GM23338 (cell line): ENCODE measurements at places on chromosomes 5 and 9.

DNA sequence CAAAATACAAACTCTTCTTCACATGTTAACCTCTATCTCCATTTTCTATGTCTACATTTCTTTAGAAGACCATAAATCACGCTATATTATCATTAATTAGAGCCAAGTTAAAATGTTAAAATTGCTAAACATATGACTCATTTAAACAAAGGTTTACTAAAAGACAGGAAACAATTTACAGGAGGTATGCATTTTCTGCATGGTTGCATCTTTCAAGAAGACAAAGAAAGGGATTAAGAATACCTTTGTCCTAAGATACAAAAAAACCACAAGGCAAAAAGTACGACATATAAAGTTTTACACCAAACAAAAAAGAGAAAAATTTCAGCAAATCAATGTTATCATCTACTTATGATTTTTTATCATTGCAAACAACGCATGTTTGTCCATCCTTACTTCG lies 324.4 kb downstream of the PDE4D start:
- DNase-seq = no peak

- DNase-seq = no peak
Measured at GRCh38 chr9:17795744-17796143, 216.9 kb downstream of the SH3GL2 start.

GRCh38 chr5:179319741-179320281 lies 25.4 kb downstream of the ADAMTS2 start:
- no peak for DNase-seq

DNA sequence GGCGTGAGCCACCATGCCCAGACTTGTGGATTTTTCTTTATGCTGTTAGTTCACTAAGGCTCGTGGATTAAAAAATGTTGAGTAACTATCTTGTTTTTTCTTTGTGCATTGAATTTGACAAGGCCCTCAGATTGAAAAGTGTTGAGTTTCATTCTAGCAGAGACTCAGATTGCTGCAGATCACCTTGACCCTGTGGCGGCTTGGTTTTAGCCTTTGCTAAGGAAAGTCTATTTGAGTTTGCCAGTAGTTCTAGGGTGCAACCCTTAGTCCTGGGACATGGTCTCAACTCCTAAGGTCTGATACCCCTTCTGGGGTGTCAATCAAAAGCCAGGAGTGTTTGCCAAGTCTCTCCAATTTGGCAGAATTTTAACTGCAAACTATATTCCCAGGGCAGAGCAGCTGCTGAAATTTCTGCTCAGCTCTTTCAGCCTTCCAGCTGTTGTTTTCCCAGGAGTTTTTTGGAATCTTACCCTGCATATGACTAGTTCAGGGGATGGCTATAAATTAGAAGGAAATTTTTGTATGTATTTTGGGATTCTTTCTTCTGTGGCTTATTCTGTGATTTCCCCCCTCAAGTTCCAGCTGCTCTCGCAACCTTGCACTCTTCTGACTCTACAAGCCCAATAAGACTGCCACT lies 84.3 kb upstream of the HAND1 start:
- no peak for DNase-seq

DNA sequence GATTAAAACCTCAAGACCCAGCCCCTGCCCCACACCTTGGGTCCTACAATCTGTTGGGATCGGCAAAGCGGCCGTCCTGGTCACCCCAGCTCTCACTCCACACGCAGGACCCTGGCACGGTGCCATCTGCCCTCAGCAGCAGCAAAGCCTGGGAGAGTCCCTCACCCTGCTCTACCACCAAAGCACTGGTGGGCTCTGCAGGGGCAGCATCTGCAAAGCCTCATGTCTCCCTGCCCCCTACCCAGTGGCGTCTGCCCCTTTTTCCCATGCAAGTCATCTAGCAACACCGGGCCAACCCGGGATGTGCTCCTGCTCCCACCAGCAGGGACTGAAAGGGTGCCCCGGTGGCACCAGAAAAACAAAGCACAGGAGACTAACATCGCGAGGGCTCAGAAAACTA lies 19.6 kb upstream of the CNOT6 start:
- DNase-seq = no peak

- DNase-seq = no peak
Measured at GRCh38 chr9:107970726-107971125, 481.2 kb upstream of the KLF4 start.

GRCh38 chr9:85600675-85601263 lies 141.0 kb downstream of the AGTPBP1 start:
- peak; percentile 74 for DNase-seq

- peak; percentile 57 for DNase-seq
Measured at GRCh38 chr5:113526421-113526820, 12.9 kb downstream of the YTHDC2 start.

DNA sequence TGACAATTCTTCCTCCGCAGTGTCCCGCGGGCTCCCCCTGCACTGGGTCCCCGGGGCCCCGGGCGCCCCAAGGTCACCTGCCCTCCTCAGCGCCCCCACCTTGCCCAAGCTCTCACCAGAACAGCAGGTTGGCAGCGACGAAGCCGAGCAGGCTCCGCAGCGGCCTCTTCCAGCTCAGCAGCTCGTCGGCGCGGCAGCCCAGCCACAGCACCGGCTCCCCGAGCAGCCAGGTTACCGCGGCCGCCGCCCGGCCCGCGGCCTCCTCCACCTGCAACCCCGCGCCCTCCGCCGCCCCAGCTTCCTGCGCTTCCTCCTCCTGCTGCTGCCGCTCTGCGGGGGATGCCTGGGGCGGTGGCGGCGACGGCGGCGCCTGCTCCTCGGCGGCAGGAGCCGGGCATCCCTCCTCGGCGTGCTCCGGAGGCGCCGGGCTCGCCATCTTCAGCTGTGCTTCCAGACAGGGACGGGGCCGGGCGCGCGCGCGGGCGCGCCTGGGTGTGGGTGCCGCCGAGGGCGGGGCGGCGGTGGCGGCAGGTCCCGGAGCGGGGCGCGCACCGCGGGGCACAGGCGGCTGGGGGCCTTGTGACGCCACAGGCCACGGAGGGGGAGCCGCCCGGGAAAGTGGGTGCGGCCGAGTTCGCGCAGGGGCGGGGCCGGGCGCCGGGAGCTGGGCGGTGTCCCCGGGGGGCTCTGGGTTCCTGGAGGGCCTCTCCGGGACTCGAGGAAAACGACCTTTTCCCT lies at the start of gene RETREG1:
Gene RETREG1 (minus strand): TSS at position 462 of the 738 bp plus-strand sequence. CDS start 26 bp downstream, at position 436.
- peak; percentile 69 for DNase-seq

DNA sequence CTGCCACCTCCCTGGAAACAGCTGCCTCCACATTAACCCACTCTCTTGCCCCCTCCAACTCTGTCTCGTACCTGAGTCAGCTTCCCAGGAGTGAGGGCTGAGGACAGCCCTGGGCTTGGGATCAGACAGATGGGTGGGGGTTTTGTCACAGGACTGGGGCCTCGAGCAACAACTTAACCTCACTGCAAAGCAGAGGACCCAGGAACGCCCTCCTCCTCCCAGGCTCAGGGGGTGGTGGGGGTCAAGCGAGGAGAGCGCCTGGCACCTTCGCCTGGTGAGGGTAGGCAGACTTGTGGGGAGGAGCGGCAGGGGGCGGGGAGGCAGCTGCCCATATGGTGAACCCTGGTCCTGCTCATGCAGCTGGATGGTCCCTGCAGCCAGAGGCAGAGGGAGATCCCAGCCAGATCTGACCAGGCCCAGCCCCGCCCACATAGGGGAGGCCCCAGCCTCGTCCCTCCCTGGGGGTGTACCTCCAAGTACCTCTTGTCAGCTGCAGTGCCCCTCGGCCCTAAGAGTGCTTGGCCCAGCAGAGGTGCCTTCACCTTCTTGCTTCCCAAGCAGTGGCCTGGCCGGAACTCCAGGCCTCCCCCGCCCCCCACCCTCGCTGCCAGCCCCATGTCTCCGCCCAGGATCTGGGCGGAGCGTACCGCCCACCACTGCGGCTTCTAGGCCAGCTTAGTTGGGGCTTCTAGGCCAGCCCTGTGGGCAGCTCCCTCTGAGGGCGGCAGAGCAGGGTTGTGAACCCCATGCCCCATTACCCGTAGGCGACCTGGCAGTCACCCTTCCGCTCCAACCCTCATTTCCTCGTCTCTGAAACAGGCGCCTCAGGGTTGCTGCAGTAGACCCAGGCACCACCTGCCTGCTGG lies at the start of gene SARDH:
Gene SARDH (minus strand): TSS at position 579 of the 866 bp plus-strand sequence. CDS start 4,179 bp downstream, outside the sequence.
- peak; percentile 83 for DNase-seq
